Activated CD8-positive, alpha-beta memory T cell treated with anti-CD3 and anti-CD28 coated beads for 4 hours (primary cell): ENCODE measurements at places on chromosomes 4 and X.

DNA sequence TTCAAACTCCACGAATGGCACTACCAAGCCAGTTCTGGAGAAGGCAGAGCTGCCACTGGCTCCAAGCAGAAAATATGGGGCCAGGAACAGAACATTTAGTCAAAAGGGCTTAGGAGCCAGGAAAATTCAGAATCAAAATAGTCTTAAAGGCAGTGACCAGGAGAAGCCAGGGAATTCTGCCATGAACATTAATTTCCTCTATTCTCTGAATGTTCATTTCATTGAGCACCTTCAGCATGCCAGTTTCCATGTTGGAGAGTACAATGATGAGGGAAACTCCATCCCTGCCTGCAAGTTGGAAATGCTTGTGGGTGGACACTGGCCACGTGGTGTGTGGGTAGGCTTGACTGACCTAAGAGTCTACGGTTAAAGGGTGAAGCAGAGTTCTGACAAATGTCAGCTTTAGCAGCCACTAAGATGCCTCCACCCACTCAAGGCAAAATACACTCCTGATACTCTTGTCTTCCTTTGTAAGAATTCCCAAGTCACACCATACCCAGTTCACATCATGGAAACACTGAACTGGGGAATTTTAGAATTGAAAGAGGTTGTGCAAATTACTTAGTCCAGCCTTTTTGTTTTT lies 190.1 kb upstream of the C1QTNF7 start:
- no peak for DNase-seq

GRCh38 chrX:29376584-29376983 lies 789.3 kb downstream of the IL1RAPL1 start:
- no peak for DNase-seq

DNA sequence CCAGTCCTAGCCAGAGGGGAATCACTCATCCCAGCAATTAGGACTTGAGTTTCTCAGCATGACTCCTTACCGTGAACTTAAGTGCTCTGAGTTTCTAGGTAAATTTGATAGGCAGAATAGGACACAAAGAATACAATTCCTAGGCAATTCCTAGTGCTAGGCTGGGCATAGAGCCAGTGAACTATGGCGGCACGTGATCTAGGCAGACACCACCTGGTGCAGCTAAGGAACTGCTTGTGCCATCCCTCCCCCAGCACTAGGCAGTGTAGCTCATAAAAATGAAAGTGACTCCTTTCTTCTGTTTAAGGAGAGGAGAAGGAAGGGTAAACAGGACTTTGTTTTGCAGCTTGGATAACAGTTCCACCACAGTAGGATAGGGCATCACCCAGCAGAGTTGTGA lies 736.3 kb upstream of the PCDH7 start:
- DNase-seq, result no peak

GRCh38 chrX:39309721-39310152 lies 508.5 kb downstream of the MID1IP1 start:
- DNase-seq, result no peak

DNA sequence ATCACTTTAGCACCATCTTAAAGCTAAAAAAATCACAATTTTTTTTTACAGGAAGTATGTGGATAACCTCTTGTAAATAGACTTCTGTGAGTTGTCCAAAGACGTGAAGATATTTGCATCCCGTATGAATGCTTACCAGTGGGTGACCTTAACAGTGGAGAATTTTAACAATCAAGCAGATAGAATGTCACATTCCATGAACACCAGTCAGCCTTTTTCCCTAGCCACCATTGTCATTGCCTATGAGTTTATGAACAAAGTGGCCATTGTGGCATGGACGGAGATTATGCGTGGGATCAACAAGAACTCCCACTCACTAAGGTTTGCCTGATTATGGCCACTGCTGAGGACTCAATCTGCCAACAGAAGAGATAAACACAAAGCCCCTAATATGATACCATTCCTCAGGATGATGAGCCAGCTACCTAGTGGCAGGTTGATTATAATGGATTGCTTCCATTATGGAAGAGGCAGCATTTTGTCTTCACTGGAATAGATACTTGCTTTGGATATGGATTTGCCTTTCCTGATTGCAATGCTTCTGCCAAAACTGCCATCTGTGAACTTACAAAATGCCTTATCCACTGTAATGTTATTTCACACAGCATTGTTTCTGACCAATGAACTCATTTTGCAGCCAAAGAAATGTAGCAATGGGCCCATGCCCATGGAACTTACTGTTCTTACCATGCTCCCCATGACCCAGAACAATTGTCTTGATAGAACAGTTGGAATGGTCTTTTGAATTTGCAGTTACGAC lies 830.9 kb upstream of the NDST4 start:
- no peak for DNase-seq

DNA sequence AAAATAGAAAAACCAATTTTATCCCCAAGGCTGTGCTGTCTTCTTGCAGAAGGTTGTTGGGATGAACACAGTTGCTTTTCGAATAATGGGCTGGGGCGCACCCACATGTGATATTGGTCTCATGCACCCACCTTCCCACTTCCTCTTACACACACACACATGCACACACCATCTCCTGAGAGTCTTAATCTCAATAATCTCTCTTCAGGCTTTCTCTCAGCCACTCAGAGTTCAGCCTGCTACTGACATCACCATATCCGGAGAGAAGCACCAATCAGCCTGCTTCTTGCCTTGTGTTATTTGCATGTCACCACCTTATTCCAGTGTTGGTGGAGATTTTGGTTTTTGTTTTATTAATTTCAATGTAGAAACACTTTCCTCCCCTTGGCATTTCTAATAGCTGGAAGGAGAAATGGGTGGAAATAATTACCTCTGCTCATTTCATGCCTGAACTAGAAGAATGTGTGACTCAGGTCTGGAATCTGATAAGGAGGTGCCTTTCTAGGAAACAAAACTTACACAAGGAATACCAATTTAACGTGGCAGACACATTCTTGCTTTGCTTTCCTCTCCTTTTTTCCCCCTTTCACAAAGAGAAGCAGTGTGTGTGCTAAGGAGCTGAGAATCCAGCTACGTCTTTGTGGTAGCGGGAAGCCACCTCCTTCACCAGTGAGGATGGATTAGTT lies 400.2 kb downstream of the MID1IP1 start:
- DNase-seq, result no peak

GRCh38 chr4:25813448-25814106 lies 49.2 kb downstream of the SEL1L3 start:
- no peak for DNase-seq

- no peak for DNase-seq
Observed at GRCh38 chr4:25489253-25489797, 112.3 kb downstream of the ANAPC4 start.

- DNase-seq, result no peak
Observed at GRCh38 chr4:54780149-54780495, 122.4 kb downstream of the KIT start.

DNA sequence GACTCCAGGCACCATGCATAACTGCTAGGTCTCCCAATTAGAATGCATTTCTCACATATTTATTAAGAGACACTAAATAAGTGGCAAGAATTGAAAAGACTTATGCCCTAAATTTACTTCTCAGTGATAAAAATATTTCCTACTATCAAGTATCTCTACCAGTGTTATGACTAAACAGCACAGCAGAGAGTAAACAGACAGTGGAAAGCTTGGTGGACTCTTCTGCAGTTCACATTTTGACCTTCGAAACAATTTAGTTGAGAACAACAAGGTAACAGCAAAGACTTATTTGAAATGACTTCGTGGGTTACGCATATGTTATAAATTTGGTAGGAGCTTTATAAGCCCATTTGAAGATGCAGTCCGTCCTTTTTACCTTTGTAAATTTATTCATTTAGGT lies 16.3 kb upstream of the MAML3 start:
- DNase-seq, result no peak

GRCh38 chr4:23392860-23393458 lies 496.9 kb downstream of the PPARGC1A start:
- no peak for DNase-seq

GRCh38 chrX:130413415-130413814 lies 11.6 kb downstream of the RBMX2 start:
- DNase-seq, result no peak

- DNase-seq, result no peak
Observed at GRCh38 chr4:92615049-92615448, 311.3 kb downstream of the GRID2 start.

DNA sequence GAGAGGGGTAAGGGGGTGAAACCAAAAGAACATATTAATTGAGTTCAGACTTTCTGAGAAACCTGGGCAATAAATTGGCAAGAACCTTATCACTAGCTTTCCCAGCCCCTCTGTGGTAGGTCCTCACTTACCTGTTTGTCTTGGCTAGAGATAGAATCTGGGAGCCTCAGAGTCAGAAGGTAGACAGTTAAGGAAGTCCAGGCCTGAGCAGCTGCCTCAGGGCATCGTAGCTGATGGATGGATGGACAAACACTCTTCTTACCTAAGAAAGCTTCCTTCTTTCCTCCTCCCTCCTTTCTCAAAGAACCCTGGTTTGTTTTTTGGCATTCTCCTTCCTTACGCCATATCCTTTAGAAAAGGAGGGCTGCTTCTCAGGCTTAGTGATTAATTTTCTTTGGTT lies 24.4 kb downstream of the FRAS1 start:
- no peak for DNase-seq

- no peak for DNase-seq
Observed at GRCh38 chrX:13220916-13221315, 98.9 kb downstream of the ATXN3L start.

DNA sequence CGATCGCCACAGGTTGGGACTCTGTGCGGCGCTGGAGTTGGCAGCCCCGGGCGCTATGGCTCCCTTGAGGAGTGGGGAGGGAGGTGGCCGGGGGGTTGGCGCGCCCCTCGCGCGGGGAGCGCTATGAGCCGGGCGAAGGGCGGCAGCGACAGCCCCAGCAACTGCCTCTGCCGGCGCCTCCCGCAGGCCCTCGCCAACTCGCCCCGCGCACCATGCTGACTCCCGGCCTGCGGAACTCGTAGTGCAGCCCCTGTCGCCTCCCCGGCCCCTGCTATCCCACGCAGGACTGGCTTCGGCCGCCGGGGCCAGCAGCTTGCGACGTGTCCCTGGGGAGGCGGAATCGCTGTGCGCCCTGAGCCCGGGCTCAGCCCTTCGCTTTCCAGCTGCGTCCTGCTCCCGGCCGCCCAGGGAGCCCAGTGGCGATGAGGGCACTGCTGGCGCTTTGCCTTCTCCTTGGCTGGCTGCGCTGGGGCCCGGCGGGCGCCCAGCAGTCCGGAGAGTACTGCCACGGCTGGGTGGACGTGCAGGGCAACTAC lies 415 bp downstream of the SHISA3 start:
- no peak for DNase-seq

DNA sequence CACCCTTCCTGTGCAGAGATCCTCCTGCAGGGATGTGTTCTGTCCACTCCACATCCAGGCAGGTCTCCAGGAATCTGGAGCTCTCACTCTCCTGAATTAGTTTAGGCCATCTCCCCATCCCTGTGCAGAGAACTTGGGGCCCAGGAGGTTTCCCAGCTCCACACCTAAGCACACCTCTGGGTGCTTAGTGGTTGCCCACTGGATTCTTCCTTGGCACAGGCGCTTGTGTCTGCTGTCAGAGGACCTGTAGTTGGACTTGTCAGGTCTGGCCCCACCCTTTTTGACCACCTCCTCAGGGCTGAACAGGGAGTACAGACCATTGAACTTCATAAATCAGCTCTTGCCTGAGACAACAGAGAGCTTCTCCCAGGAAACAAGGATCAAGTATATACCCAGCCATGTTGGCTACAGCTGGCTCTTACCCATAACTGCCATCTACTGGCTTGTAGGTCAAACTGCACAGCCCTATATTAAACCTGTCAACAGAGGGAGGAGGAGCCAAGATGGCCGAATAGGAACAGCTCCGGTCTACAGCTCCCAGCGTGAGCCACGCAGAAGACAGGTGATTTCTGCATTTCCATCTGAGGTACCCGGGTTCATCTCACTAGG lies 275.5 kb downstream of the PPARGC1A start:
- no peak for DNase-seq

GRCh38 chr4:97073194-97073593 lies 1070.1 kb downstream of the STPG2 start:
- DNase-seq, result no peak

DNA sequence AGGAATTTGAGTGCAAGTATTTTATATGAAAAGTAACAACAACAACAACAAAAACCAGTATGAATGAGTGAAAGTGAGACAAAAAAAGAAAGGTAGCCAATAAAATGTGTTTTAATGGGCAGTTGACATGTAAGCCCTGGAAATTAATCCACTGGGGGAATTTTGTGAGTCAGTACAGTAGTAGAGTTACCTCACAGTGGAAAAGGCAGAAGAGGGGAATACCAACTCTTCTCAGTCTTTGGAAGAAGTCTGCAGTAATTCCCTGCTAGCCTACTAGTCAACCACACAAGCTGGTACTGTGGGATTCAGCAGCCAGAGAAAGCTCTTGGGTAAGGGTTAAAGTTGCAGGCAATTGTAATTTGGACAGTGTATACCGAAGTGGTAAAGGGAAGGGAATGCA lies 76.3 kb upstream of the IL15 start:
- DNase-seq, result no peak

GRCh38 chrX:22760513-22761057 lies 239.2 kb upstream of the DDX53 start:
- DNase-seq, result no peak

GRCh38 chr4:125016892-125017299 lies 297.9 kb upstream of the FAT4 start:
- DNase-seq, result no peak

- DNase-seq, result no peak
Observed at GRCh38 chr4:15144249-15144966, 142.1 kb downstream of the CPEB2 start.

DNA sequence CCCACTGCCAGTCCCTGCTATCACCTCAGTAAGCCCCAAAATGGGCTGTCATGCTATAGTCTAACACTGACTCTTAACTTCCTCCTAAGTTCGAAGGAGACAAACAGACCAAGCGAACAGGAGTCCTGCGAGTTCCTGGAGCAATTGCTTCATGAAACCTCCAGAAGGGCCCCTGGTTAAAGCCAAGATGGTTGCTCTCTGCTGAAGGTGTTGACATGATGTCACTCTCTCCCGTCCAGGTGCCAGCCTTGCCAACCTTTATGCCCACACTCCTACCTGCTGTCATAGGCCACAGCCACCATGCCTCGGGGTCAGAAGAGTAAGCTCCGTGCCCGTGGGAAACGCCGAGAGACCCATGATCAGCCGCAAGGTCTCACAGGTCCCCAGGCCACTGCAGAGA lies at the start of gene MAGEB6B:
TSS of gene MAGEB6B (plus strand) at position 301 of the 400 bp plus-strand sequence. CDS start at position 301, 0 bp downstream.
- no peak for DNase-seq

GRCh38 chrX:136839196-136839595 lies 41.3 kb downstream of the RBMX start:
- DNase-seq, result no peak

DNA sequence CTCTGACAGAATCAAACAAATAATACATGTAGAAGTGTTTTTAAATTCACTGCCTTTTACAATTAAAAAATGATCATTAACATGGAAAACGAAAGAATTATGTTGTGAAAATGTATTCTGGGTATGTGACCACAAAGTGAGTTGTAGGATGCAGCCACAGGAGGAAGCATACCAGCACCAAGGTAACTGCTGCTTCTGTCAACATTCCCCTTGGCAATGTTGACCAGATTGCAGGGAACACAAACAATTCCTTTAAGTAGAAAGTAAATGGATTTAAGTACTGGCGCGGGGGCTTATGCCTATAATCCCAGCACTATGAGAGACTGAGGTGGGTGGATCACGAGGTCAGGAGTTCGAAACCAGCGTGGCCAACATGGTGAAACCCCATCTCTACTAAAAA lies 1877.9 kb upstream of the PCDH7 start:
- no peak for DNase-seq
